Stimulated activated CD4-positive, alpha-beta T cell treated with anti-CD3 and anti-CD28 coated beads, Interleukin-1b, Interleukin-23, amount 100 ng/mL, for 48 hours (primary cell): ENCODE measurements at places on chromosomes 13 and 19.

DNA sequence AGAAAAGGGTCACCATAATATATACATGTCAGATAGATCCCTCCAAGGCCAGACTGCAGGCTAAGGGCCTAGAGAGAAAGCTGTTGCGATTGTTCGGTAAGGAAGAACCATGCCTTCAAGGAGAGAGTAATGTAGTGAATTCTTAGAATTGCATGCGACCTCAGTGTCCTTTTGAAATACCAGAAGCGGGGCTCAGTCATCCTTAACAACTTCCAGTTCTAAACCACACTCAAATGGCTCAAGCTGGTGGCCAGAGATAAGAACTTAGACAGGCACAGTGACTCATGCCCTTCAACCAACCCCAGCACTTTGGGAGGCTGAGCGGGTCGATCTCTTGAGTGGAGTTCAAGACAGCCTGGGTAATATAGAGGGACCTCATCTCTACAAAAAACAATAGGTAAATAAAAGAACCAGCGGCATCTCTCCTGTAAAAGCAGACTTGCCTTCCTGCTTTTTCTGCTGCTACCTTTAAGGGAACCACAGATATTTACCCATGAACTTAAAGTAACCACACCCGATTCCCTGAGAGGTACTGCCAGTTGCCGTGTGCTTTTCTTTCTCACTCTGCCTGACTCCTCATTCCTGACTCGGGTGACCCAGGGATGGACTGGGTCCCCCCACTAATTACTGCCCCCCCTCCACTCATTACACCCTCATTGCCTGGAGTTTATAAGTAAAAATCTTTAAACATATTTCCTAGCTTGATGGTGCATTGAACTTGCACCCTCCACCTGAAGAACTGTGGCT lies 15.4 kb upstream of the SIGLEC6 start:
- DNase-seq, result peak; percentile 16

DNA sequence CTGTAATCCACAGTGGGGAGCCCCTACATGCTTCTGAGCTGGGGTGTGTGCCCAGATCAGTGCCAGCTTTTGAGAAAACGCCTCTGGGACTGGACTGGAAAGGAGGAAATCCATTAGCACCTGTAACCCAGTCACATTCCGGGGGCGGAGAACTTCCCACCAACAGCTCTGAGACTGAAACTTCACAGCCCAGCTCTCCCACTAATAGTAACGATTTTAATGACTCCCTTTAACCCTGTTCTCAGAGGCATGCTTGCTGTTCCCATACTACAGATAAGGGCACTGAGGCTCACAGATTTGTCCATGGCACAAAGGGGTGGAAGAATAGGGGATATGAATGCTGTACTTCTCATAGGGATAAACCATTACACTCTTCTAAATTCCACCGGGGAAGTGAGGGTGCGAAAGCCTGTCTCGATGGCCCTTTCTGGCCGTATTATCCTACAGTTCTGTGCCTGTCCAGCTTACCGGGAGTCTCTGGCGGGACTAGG lies 851 bp downstream of the FBXO46 start:
- no peak for DNase-seq

DNA sequence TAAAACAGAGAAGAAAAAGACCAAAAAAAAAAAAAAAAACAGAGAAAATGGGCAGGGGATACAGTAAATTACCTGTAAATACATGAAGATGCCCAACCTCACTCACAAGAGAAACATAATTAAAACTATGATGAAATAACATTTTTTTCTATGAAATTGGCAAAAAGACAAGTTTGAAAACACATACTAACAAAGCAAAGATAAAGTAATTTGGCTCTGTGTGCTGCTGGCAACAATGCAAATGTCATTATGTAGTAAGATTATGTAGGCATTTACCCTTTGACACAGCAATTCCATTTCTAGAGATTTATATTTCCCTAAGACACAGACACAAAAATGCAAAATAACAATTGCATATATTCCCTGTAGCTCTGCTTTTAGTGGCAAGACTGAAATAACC lies 20.2 kb downstream of the ZC3H13 start:
- no peak for DNase-seq

DNA sequence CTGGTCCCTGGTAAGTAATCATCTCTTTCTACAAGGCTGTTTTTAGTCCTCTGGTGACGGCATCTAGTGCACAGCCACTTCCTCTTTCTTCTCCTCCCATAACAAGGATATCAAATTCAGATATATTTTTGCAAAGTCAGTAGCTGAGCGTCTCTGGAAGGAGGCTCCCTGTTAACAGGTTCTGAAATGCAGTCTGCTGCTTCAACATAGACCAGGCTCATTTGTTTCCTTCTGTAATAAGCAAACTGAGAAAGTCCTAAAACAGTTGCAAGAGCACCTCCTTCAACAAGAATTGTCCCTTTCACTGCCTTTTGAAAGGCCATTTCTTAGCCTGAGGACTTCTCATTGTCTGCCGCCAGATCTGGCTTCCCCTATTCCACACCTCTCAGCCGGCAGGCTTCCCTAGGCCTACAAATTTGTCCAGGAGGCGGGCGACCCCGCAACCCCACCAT lies 7.4 kb upstream of the ZSCAN5A start:
- DNase-seq, result no peak

- DNase-seq, result no peak
Observed at GRCh38 chr13:32824061-32824460, 192.2 kb upstream of the KL start.

GRCh38 chr19:31128291-31128690 lies 220.9 kb downstream of the TSHZ3 start:
- DNase-seq, result no peak

DNA sequence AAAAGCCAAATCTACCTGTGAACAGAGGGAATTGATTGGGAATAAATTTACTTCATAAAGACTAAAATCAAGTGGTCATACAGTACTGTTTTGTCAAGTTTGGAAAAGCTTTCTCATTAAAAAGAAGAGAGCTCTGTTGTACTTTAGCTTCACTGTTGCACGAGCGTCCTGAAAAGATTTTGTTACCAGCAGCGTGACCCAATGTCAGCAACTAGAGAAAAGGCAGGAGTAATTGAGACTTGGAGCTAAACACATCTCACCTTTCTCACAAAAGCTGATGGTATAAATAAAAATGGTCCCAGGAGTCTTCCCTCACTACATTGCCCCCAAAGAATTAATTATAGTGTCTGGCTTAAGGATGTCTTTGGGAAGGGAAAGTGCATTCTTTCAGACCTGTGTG lies 613.7 kb downstream of the OLFM4 start:
- DNase-seq, result no peak

DNA sequence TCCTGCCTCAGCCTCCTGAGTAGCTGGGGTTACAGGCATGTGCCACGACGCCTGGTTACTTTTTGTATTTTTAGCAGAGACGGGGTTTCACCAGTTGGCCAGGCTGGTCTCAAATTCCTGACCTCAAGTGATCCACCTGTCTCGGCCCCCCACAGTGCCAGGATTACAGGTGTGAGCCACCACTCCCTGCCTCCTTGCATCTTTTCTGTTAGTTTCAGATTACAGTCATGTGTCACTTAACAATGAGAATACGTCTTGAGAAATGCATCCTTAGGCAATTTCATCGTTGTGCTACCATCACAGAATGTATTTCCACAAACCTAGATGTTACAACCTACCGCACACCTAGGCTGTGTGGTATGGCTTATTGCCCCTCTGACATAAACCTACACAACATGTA lies 180.4 kb downstream of the TM9SF2 start:
- DNase-seq, result no peak

DNA sequence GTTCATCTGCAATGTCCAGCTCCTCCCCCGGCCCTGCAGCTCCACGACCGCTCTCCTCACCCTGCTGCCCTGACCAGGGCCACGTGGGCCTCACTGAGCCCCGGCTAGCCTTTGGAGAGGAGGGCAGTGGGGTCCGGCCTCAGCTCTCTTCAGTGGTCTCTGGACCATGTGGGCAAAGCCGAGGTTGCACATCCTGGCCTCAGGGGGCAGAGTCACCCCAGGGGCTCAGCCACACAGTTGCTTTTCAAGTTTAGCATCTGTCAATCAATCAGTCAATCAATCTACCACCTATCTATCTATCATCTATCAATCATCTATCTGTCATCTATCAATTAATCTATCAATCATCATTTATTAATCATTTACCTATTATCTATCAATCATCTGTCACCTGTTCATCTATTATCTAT lies 3.0 kb upstream of the DIRAS1 start:
- no peak for DNase-seq

- no peak for DNase-seq
Observed at GRCh38 chr13:107548338-107548737, 667.0 kb downstream of the LIG4 start.

DNA sequence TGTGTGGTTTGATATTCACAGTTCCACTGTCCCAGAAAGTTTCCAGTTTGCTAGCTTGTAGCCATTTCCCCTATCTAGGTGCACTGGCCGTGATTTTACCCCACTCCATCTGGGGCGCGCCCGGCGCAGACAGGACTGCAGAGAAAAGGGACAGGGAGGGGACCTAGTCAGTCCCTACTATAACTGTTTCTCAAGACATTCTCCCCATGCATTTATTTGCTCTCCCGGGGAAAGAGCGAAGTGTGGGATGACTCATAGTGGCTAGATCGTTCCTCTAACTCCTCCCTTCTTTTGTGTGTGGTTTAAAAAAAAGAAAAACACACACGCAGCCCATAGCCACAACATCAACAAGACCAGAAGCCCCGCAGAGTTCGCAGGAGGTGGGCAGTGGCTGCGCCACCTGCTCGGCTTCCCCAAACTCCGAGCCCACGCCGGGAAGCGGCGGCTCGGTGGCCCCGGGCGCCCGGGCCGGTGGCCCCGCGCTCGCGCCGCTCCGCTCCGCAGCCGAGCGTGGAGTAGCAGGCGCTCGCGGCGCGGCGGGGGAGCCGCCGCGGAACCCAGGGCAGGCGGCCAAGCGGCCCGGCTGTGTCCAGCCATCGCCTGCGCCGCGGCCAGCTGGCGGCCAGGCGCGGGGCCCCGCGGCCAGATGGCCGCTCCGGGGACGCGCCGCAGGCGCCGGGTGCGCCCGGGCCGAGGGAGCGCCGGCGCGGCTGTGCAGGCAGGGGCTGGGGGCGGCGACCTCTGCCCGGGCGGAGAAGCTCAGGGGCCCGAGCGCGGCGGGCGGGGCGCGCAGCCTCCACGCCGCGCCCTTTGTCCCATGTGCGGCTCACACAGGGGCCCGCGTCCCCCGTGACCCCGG lies 653 bp downstream of the TMTC4 start:
- DNase-seq, result peak; percentile 26

- DNase-seq, result no peak
Observed at GRCh38 chr13:37905736-37906135, 36.2 kb upstream of the TRPC4 start.

GRCh38 chr13:75309981-75310580 lies 171.9 kb downstream of the TBC1D4 start:
- no peak for DNase-seq
